ENCODE measurements at places on chromosomes 12 and 14.
A peak's percentile ranks its signal among the peaks of the same experiment; 100 is the strongest.

DNA sequence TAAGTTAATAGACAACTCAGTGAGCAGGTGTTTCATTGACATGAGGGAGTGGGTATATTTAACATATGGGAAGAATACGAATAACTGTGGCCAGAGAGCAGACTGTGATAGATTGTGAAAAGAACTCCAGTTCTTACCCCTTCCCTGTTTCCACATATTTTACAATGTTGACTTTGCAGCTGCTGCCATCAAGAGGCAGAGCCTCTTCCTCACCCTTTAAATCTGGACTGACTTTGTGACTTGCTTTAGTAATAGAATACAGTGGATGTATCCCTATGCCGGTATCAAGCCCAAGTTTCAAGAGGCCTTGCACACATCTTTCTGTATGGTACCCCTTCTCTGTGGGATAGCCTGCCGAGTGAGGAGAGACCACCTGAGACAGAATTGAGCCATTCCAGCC, 356.7 kb downstream of the ETNK1 start:
- no peak for DNase-seq

DNA sequence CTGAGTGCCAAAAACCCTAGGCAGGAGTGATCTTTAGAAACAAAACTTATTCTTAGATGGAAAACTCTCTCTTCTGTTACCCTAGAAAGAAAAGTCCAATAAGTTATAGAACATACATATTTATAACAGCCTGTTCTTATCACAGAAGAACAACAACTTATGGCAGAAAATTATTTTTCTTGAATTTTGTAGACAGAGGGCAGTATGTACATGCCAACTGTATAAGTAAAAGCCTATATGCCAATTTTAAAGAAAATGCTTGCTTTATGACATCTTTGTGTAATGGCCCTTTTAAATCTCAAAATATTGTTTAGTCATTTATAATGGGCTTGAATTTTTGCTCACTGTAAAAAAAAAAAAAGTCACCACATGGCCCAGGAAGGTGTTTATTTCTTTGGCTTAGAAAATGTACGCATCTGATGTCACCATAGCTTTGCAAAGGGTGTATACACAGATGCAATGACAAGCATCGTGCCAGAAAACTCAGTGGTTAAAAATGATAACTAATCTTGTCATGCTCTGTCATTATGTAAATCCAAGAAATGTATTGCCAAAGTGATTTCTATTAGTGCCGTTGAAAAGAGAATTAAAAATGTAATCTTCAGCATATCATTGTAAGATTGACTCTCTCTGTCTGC, 38.3 kb upstream of the GRIP1 start:
- no peak for DNase-seq

DNA sequence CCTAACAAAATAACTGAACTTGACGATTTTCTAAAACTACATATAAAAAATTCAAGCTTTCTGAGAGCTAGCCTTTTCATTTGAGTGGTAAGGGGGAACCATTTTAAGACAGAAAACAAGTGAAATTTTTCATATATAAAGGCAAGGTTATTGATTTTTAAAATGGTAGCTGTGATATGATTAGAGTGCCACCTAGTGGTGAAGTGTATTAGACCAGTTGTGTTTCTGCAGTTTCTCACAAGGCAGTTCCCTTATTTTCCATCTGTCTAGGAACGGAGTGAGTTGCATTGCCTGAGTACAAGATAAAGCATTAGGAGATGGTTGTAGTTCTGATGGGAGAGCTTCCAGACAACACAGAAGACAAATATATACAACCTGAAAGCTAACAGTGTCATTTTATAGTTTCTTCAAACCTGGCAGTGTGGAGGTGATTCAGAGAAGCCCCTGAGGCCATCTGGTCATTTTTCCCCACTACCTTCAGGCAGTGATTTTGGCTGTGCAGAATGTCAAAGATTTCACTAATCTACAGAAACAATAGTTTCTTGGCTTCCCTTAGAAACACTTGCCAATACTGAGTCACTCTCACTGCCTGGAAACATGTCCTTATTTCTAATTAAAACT, 180.8 kb downstream of the C12orf50 start:
- DNase-seq: peak; percentile 31

- DNase-seq: no peak
Observed at GRCh38 chr12:72241552-72241951, 30.6 kb upstream of the TRHDE start.

DNA sequence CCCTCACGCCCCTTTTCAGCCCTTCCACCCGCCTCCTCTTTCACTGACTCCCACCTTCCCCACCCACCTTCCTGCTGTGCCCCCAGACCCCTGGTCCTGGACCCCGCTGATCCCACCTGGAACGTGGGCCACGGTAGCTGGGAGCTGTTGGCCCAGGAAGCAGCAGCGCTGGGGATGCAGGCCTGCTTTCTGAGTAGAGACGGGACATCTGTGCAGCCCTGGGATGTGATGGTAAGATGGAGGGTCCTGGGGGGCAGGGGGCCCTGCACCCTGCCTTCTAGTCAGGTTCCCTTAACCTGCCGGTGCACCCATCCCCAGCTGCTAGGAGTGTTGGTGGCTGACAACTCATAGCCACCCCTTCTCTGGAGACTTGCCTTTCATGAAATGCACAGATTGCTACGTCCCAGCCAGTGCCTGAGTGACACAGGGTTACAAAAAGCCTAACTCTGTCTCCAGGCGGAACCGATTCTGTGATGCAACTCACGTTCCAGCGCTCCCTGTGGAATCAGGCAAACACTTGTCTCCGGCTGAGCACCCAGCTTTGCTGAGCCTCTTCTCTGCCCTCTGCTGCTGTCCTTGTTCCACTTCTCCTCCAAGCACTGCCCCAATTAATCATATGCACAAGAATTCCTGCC, 15.0 kb upstream of the OAS2 start:
- DNase-seq: no peak

DNA sequence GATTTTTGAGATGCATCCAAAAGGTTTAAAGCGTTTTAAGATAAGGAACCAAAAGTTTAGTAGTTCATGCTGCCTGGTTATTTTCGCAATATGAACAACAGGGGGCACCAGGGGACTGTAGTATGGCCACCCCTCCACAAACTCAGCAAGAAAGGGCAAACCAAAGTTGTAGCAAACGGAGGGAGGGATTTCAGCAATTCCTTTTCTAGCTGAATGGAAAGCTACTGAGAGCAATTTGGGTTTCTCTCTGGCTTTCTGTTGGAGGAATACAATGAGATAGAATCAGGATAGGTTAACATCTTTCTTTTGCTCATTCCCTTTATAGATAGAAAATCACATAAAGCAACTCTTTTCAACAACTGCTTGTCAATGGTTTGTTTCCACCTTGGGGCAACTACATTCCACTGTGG, 62.5 kb downstream of the DRAM1 start:
- DNase-seq: no peak

DNA sequence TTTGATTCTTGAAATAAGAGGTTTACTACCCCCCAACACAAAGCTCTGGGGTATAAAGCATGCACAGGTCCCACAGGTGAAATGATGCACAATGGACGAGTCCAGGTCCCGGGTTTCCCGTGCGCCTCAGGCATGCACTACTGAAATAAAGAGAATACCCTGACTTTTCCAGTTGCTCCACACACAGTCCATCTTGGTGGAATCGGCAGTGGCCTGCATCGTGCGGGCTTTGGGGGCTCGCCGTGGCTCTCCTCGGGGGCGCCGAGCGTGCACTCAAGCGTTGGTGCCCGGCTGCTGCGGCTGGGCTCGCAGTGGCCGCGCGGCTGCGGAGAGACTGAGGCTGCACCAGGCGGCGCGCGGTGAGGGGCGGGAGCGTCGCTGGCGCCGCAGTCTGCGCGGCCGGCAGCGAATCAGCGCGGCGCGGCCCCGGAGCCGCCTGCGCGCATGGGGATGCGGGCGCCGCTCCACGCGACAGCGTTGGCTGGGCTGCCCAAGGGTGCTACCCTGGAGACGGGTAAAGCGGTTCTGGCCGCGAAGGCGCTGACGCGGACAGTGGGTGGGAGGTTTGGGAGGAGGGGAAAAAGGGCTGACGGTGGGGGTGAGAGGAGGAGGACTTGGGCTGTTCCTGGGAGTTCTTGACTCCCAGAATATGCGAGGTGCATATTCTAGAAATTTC, 53.8 kb upstream of the CCDC175 start:
- no peak for DNase-seq

- DNase-seq: no peak
Observed at GRCh38 chr12:4221258-4221620, 52.3 kb upstream of the CCND2 start.

DNA sequence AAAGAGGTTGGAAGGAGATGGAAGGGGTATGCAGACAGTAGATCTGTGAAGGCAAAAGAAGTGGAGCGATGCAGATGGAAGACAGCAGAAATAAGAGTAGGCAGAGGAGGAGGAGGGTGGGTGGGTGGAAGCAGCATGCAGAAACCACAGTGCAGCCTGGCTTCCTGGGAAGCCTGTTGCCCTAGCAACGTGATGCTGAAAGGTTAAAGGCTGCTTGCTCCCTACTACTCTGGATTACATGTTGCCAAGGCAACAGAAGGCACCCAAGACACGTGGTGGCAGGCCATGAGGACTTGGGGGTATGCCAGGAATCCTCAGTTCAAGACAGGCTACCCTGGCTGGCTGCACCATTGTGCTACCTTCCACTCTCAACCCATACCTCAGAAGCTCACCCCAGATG, 129.6 kb downstream of the GRIN2B start:
- no peak for DNase-seq

DNA sequence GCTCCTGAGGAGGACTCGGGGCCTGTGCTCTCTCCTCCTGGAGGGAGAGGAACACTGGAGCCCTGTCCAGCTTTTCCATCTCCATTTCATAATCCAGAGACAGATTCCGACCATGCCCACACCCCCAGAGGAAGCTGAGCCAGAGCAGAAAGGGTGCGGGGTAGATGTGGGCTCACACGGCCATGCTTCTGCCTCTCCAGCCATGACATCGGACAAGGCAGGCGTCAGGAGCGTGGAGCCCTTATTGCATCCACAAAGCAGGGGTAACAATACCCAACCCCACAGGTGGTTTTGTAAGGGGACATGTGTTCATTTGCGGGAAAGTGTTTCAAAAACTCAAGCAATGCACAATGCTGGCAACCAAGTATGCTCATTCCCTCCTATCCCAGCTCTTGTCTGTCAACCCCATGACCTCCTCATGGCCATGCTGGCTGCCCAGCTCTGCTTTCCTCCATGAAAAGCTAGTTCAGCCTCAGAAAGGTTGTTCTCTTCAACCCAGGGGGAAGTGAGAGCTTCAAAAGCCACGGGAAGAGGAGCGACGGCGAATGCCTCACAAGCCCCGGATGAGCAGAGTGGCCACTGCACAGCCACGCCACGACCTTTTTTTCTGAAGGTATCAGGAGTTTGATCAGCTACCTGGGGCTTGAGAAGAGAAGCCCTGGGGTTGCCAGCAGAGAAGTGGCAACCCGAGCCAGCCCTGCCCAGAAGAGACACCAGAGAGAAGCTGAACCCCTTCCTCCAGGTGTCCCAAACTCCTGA, 161.7 kb downstream of the DPF3 start:
- DNase-seq: no peak

GRCh38 chr12:62522984-62523383, 56.4 kb downstream of the MON2 start:
- DNase-seq: no peak

- no peak for DNase-seq
Observed at GRCh38 chr12:92696216-92696615, 6.6 kb upstream of the PLEKHG7 start.
